ENCODE measurements at places on chromosomes 11 and 22.

GRCh38 chr22:41106122-41106968 lies 14.0 kb downstream of the EP300 start:
- no peak for DNase-seq

DNA sequence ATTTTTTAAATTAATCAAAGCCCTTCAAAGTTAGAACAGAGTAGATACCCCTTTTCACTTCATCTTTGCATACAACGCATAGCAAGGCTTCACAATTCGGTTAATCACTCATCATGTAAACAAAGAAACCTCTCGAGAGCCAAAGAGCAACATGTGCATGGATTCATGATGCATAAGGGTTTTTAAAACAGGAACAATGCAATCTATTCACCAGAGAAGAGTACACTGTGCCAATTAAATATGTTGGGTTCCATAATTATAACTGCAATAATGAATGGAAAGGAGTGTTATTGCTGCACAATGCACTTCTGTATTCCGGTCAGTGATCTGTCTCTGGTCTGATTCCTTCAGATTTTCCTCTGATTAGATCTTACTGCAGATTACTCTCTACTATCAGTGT lies 45.3 kb downstream of the CADM1 start:
- no peak for DNase-seq

DNA sequence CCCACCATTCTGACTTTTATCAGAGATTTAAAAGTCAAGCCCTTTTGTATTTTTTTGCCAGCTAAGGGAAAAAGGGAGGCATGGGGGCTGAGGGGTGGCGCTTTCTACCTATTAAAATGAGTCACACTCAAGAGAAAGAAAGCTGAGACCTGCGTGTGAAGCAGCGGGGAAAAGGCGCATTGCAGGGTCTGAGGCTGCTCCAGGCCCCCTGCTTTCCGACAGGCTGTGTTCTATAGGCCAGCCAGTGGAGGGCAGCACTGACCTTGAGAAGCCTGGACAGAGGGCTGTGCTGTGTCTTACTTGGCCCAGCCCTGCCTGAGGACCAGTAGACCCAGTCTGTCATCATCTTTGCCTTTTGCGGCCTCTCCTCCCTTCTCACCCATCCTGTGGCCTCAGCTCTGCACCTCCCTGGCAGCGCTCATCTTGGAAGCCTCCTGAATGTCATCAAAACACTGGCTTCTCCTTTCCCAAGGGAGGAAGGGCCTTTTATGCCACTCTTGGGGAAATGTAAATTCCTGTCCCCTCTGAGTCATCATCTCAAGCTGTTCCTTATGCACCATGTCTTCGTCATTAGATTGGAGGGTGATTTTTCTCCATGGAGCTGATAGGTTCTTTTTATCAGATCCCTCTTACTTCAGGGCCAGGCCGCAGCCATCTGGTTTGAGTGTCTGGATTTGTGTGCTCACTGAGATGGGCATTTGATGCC lies 12.6 kb upstream of the MAPK8IP1 start:
- DNase-seq = peak; percentile 75

DNA sequence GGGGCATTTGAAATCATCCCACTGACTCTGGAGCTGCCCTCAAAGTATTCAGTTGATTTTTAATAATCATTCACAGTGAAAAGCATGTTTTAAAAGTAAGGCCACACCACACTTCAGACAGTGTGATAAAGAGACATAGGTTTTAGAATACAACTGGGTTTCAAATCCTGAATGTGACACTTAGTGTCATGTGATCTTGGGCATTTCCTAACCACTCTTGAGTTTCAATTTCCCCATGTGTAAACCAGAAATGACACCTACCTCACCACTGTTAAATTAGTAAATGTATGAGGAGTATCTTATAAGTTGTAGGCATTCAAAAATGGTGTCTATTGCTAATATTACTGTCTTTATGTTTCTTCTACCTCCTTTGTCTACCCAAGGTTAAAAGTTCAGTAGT lies 5.4 kb downstream of the TMEM123 start:
- DNase-seq = no peak

- no peak for DNase-seq
These were observed 619 bp downstream of the SART1 start for GRCh38 chr11:65962141-65962564.

GRCh38 chr22:26127126-26127525 lies 42.1 kb upstream of the SEZ6L start:
- DNase-seq = no peak

- no peak for DNase-seq
These were observed 69.2 kb downstream of the CD82 start for GRCh38 chr11:44634401-44635281.

- no peak for DNase-seq
These were observed 475.8 kb upstream of the LRRC4C start for GRCh38 chr11:41935241-41935640.

DNA sequence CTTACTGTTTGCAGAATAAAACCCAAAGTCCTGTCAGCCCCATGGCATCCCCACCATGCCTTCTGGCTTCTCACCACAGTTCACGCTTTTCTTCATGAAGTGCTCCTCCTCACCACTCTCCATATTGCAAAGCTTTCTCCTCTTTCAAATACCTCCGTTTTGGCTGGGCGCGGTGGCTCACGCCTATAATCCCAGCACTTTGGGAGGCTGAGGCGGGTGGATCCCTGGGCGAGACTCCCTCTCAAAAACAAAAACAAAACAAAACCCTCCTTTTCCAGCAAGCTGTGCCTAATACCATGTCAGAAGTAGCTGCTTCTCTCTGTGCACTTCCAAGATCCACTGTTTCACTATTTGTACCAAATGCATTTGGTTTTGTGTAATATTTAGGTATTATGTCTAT lies 6.7 kb downstream of the BACE1 start:
- no peak for DNase-seq

GRCh38 chr11:120707663-120708062 lies 196.1 kb downstream of the GRIK4 start:
- DNase-seq = no peak

GRCh38 chr22:37008365-37008764 lies 10.9 kb downstream of the TST start:
- DNase-seq = no peak

- DNase-seq = no peak
These were observed 9.1 kb downstream of the TRPT1 start for GRCh38 chr11:64216879-64217278.

GRCh38 chr11:127461241-127462064 lies 460.9 kb upstream of the KIRREL3 start:
- no peak for DNase-seq
